ENCODE measurements at places on chromosomes 4 and X.

GRCh38 chr4:182937268-182938204 lies 20.4 kb upstream of the DCTD start:
- no peak for DNase-seq

GRCh38 chr4:152079543-152080293 lies 318.9 kb upstream of the GATB start:
- DNase-seq = no peak

DNA sequence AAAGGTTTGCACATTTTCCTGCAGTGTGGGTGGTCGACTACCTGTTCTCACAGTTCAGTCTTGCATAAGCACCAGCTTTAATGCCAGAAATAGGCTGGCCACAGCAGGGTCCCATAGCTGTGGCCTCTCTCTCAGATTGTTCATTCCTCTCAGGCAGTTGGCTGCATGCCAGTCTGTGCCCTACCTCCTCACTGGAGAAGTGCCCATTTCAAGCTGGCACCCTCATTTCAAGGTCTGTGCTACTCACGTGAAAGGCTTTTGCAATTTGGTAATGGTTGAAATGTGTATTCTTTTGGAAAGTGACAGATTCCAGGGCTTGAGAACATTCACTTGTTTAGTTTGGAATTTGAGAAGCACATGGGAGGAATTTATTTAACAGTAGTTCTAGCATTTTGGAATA lies 28.9 kb upstream of the MTMR1 start:
- no peak for DNase-seq

DNA sequence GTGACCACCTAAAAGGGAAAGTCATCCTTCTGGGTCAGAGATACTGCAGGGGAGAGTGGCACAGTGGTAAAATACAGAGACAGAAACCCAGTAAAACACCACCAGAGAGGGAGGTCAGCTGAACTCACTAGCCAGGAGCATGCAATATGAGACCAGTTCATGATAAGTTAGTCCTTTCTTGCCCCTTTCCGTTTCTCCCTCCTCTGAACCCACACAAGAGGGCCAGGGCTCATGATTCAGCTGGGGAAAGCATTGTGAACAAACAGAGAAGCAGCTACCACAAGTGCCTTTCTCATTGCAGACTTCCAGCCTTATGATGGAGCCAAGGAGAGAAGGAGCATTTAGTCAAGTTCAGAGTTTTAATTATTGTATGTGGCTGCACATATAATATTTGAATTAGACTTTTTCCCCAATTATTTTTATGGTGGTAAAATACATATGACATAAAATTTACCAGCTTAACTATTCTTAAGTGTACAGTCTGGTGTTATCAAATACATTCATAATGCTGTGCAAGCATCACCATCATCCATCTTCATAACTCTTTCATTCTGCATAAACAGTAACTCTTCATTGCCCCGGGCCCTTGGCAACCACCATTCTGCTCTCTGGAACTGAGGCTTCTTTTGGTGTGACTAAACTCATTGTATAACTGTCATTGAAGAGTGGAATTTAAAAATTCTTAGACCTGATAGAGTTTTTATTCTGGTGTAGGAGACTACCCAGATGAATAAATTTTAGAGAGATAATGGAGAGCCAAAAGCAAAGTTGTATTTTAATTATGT lies 114.6 kb downstream of the DDIT4L start:
- DNase-seq = no peak

- no peak for DNase-seq
These were observed 23.8 kb downstream of the AFAP1 start for GRCh38 chr4:7915875-7916242.

- DNase-seq = no peak
These were observed 362.2 kb downstream of the PDGFC start for GRCh38 chr4:156609421-156609820.

GRCh38 chrX:24080704-24081103 lies 25.9 kb downstream of the EIF2S3 start:
- DNase-seq = no peak

- no peak for DNase-seq
These were observed 9.6 kb upstream of the RUFY3 start for GRCh38 chr4:70712150-70712549.

- peak; percentile 49 for DNase-seq
These were observed 184.0 kb downstream of the TSPAN5 start for GRCh38 chr4:98474408-98474844.

DNA sequence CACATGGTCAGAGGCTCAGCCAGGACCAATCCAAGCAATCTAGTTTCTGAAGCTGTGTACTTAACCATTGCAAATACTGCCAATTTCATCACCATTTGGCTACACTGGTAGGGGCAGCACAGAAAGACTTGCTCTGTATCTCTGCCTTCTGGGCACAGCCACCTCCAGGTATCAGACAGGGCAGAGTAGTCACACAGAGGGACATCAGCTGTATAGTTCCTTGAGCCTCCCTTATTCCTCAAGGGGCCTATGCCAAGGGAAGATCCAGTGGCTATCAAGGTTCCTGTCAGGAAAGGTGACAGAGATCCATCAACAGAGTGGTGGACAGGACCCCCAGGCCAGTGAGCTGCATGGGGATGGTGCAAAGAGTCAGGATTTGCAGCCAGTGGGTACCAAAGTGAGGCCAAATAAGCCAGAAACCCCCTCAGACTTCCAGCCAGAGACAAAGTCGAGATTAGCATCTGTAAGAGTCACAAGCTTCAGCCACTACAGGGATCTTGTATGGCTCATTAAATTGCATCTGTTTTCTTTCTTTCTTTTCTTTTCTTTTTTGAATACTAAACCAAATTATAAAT lies 381.6 kb upstream of the CPEB2 start:
- DNase-seq = no peak

DNA sequence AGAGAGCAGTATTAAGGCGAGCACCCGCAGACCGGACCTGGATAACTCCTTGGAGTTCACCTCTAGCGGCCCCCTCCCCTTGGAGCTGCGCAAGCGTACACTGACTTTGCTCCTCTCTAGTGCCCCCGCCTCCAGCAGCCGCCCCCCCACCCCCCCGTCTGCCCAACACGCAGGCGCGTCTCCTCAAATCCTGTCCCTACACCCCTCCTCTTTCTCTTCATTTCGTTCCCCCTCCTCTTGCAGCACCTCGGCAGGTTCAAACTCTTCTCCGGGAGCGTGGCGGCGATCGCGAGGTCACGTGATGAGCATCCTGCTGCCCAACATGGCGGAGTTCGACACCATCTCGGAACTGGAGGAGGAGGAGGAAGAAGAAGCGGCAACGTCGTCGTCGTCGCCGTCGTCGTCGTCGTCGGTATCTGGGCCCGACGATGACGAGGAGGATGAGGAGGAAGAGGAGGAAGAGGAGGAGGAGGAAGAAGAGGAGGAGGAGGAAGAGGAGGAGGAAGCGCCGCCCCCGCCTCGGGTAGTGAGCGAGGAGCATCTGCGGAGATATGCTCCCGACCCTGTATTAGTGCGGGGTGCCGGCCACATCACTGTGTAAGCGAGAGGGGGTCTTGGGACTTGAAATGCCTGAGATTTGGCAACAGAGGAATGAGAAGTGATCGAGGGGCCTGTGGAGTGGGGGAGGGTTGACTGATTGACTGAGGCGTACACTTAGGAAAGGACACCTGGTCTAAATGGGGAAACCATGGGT lies at the start of gene CHIC1:
TSS of gene CHIC1 (plus strand) at position 214 of the 754 bp plus-strand sequence. CDS start at position 302, 88 bp downstream.
- DNase-seq = no peak

GRCh38 chrX:9832811-9833210 lies 46.6 kb downstream of the SHROOM2 start:
- no peak for DNase-seq

GRCh38 chr4:3254302-3255131 lies 5.6 kb downstream of the MSANTD1 start:
- DNase-seq = no peak

DNA sequence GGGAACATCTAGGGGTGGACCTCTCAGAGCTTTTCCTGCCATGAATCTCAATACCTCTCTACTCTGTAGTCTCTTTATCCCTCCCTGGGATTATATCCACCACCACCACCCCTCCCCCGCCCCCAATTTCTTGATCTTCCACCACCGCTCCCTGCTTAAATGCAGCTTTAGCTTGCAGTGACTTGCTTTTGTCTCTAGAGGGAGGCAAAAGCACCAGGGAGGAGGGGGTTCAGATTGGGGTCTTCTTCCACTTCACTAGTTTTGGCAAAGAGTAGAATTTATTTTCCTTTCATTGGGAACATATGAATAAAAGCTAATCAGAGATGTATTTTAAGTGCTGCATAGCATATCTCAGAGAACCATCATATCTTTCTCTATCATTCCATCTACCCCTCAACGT lies 5.5 kb downstream of the ARHGAP36 start:
- no peak for DNase-seq

GRCh38 chr4:140267576-140267975 lies 105.9 kb upstream of the SCOC start:
- DNase-seq = no peak

DNA sequence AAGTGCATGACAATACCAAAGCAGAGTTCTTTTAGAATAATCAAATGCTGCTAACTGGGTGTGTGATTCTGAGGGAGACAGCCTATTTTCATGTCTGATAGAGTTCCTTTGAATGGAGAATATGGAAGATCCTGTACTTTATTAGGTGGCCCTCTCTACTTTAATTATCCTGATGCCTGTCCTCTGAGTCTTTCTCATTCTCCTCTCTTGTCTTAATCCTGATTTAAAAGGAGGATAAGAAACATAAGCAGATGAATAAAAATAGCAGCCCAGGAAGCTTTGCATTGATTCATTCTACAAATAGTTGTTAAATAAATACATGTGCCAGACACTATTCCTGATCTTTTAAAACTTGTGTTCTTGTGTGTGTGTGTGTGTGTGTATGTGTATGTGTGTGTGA lies 387.3 kb downstream of the SPRY1 start:
- no peak for DNase-seq

GRCh38 chr4:97987019-97987648 lies 156.1 kb downstream of the STPG2 start:
- no peak for DNase-seq

- no peak for DNase-seq
These were observed 1.4 kb downstream of the PDZD4 start for GRCh38 chrX:153828723-153829548.

GRCh38 chr4:53821179-53821851 lies 230.0 kb upstream of the LNX1 start:
- DNase-seq = no peak

DNA sequence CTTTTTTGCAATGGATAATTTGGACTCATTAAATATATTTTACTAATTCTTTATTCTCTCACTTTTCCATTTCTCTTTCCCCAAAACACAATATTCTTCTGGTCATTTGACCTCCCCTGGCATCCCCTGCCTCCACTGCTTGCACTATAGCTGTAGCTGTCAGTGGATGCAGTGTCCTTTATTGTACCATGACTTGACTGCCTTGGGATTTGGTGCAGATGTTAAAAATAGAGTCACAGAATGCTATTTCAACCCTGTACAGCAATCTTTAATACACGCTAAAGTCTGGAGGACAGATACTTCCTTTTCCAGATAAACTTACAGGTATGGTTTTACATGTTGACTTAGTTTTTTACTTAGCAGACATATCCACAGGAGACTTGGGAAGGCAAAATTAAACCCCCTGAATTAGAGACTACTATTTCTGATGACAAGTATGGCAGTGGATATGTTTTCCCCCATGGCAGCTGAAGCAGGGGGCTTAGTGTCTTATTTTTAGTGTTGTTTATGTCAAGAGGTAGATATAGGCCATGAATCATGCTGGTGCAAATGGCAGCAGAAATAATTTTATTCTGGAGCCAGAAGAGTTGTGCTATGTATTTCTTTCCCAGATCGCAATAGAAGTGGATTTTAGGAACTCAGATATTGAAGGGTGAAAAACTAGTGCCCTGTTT lies 461.4 kb downstream of the NAF1 start:
- no peak for DNase-seq

DNA sequence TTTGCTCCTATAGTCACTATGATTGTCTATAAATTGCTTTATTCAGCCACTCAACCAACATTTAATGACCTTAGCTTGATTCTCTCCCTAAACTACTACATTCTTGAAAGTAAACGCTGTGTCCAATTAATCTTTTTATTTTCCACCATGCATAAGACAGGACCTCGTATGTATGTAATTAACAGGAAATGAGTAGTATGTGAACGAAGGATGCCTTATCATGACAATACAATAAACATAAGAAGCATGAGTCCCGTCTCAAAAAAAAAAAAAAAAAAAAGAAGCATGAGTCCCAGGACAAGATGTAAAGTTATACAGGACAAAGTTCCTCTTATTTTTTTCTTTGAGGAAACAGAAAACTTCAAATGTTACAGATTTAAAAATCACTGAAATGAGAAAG lies 92.5 kb downstream of the PPP3CA start:
- DNase-seq = no peak

DNA sequence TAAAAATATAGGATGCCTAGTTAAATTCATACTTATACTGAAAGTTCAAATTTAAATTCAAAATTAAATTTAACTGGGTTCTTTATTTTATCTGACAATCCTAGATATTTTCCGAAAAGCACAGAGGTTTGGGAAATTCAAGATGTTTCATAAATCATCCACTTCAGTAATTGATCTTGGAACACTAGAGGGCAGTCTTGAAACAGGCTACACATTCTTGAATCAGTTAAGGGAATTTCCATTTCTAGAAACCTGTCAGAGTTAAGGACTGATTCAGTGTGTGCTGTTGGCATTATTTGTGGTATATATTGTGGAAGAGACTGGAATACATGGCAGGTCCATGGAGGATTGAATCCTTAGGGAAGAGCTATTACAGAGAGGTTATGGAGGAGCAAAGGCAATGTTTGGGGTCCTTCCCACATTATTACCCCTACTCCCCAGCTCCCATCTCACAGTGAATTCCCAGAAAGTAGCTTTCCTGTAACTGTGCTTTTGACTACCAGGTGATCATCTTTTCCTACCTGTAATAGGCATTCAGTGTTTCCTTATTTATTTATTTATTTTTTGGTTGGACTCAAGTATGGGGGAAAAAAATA lies 92.9 kb downstream of the EGF start:
- no peak for DNase-seq

- DNase-seq = no peak
These were observed 44.1 kb upstream of the MBNL3 start for GRCh38 chrX:132532913-132533312.

- DNase-seq = no peak
These were observed 415.2 kb upstream of the HS3ST1 start for GRCh38 chr4:11843927-11844326.

DNA sequence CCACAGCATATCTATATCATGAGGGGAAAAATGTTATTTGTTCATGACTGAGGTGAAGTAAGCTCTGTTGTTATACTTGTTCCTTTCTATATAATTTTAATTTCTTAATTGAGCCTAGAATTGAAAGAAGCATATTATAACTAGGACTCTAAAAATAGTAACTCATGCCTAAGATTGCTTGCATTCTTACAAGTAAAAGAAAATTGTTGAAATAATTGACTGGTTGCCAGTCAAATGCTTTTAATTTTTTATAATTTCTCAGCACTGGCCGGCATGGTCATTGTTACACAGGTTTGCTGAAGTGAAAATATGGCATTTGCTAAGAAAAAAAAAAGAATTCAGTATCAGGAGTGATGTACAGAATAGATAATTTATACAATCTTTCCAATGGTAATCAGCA lies 104.8 kb downstream of the GASK1B start:
- no peak for DNase-seq

GRCh38 chrX:111608724-111609123 lies 72.2 kb upstream of the ALG13 start:
- DNase-seq = no peak
